AG09309 (cell line): ENCODE measurements at places on chromosomes 6 and 20.

DNA sequence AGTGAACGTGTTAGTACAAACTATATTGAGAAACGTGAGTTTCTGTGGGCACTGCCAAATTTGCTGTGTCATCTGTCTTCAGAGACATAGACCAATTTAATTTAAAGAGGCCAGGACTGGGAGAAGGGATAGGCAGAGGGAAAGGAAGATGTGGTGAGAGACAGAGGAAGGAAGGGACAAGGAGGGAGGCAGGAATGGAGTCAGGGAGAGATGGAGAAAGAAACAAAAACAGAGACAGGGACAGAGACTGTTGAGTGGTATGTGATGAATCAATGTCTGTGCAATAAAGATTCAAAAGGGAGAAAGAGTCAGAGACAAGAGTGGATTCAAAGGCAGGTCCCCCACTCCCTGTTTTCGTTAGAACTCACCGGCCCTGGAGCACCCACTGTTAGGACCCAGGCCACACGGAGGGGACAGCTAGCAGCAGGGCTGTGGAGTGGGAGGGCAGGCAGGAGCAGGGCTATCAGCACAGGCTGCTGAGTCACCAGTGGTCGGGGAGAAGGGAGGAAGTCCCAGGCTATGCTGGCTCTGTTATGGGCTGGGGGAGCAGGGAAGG, 51.6 kb upstream of the CHD6 start:
- DNase-seq: no peak

DNA sequence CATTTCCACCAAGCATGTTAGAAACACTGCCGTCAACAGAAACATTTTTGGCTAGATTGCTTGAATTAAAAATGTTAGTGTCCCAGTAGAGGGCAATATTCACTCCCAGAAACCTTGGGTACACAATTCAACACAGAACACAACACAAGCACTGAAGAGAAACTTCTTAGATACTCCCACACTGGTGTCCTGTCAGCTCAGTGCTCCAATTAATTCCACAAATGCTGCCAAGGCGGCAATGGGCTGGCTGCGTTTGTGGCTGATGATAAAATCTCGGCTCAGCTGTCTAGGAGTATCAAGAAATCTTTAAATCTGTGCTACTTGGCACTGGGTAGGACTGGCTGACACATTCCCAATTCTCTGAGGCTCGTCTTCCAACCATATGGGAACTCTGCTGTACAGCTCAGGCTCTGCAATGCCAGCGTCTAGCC, 39.3 kb downstream of the BEND3 start:
- DNase-seq: peak; percentile 23

DNA sequence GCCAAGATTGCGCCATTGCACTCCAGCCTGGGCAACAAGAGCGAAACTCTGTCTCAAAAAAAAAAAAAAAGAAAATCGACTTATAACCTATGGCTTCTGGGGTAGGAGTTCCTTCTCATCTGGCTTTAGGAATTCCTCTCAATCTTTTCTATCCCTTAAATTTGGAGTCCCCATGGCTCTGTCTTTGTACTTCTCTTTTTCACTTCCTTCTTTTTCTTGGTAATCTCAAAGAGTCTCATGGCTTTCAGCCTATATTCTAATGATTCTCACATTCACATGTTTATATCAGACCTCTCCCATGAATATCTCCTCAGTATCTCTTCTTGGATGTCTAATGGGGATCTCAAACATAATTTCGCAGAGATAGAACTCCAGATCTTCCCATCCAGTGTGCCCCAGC, 42.8 kb upstream of the RALGAPA2 start:
- no peak for DNase-seq

GRCh38 chr6:21078497-21078896, 515.1 kb upstream of the SOX4 start:
- DNase-seq: no peak

DNA sequence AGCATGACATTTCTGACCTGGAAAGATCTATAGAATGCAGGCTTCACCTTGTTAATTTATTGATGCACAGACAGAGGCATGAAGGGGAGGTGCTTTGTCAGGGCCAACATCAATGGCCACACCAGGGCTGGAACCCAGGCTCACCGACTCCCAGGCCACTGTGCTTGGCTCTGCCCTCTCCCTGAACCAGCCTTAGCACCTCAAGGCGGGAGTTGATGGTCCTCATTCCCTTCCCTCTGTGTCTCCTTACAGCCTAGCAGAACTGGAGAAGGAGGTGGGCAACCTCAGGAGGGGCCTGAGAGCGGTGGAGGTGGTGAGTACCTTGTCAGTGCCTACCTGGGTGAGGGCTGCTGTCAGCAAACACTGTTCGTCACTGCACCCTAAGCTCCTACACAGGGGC, 35.6 kb downstream of the MOCS1 start:
- DNase-seq: no peak

DNA sequence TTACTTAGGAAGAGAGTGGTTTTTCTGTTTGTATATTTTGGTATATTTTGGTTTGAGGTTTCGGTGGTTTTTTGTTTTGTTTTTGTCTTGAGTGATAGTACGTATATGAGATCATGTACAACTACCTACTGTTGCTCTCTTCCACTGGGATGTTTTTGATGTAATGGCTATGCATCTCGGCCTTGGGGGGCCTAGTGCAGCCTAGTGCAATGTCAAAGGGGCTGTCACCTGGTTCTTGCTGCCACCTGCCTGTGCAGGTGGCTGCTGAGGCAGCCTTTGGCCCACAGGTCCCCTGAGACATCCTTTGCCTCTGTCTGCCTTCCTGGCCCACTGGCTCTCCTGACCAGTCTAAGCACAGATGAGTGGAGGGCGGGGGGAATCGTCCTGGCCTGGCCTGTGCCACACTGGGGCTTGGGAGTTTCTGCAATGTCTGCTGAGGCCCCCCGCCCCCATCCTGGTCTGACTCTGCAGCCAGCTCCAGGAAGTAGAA, 546.6 kb downstream of the CD83 start:
- no peak for DNase-seq

DNA sequence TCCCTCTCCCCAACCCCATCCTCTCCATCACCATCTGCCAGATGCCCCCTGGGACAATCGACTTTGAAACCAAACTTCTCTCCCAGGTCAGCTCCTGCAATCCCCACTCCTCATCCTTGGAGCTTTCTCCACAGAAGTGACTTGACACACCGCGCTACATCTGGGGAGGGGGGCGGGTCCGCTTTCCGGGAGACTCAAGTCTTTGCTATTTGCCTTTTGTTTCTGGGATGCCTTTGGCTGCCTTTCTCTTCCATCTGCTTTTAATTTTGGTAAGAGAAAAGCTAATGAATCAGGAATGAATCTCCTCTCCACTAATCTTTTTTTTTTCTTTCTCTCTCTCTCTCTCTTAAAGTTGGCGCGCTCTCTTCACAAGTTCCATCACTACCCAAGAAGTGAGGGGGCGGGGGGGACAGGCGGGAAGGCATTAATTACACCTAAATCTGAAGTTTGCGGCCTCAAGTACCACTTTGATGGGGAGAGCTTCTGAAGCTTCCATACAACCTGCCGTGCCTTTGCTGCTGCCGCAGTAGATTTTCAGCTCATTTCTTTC, 664 bp upstream of the TPBG start:
- peak; percentile 91 for DNase-seq

DNA sequence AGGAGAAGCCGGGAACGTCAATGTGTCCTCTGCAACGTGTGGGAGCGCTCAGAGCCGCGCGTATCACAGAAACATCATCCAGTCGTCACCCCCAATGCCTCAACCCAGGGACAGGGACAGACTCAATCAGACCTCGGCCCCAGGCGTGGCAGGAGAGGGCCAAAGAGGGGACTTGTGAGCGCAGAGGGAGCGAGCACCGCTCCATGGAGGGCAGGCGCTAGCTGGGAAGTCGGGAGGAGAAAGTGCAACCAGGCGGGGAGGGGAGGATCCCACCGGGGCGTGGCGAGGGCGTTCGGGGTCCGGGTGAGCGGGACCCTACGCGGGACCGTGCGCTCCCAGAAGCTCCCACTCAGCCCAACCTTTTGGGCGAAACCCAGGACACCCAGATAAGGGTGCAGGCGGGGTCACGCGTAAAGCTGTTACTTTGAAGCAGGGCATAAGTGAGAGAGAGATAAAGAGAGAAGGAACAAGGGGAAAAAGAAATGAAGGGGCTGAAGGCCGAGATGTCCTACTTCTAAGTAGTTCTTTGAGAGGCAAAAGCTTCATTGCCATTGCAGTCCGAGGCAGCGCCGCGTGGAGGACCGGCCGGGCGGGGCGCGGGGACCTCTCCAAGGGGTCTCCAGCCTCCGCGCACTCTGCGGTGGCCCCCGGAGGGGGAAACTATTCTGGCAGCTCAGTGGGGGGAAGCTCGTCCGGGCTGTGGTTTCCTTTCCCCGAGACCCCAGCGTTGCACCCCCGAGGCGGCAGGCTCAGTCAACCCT, 862 bp upstream of the SOBP start:
- DNase-seq: no peak

DNA sequence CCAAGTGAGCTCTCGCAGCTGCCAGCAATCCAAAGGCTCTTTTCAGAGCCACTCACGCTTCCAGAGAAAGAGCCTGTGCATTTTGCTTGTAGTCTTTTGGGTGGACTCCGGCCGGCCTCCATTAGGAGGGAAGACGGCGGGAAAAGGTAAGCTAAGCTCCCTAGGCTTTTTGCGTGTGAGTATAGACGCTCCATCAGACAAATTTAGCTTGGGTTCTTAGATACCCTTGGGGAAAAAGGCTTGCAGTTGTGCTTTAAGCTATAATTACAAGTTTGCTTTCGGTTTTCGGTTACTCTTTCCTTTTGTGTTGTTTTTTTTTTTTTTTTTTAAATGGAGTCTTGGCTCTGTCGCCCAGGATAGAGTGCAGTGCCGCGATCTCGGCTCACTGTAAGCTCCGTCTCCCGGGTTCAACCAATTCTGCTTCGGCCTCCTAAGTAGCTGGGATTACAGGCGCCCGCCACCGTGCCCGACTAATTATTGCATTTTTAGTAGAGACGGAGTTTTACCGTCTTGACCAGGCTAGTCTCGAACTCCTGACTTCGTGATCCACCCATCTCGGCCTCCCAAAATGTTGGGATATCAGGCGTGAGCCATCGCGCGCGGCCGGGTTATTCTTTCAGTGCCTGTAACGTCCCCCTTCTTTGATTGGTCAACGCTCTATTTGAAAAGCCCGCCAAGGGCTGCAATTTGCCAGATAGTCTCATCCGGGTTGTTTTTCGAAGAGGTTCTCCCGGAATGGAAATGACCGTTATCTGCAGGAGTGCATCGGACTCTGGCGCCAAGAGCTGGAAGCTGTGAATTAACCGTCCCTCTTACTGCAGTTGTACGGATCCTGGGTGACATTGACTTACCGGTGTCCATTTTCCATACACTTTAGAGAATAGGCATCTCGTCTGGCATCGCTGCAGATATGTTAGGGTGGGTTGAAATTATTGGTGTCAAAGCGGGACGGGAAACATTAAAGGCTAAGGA, 18.1 kb downstream of the OR2B2 start:
- peak; percentile 86 for DNase-seq

DNA sequence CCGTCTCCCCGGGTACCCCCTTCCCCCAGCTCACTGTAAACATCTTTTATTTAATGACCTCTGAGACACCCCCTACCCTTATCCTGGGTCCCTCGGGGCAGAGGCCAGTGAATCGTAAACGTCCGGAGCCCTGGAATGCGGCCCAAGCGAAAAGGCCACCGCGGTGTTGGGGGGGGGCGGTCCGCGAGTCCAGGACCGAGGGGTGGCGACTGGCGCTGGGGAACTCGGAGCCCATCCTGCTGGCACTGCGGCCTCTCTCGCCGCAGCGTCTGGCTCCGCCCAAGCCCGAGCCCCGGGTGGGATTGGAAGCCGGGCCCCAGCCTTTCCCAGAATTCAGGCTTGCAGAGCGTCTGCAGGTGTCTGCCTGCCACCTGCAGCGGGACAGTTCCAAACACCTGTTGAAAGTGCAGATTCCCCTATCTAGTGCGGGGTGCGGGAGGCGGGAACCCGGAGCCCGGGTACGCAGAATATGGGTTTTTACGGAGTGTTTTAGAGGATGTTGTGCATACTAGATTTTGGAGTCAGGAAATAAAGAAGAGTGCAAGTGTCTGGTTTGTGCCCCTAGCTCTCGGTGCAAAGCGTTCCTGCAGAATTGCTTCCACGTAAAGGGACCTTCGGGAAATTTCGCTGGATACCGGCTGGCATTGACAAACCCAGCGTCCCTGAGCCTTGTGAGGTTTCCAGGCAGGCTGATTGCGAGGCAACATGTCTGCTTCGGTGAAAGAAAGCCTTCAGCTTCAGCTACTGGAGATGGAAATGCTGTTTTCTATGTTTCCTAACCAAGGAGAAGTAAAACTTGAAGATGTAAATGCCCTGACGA, 800 bp downstream of the RWDD2A start:
- DNase-seq: no peak

GRCh38 chr6:2134554-2134953, 110.9 kb downstream of the GMDS start:
- no peak for DNase-seq

- DNase-seq: no peak
Measured at GRCh38 chr20:56685879-56686278, 56.8 kb downstream of the TFAP2C start.

DNA sequence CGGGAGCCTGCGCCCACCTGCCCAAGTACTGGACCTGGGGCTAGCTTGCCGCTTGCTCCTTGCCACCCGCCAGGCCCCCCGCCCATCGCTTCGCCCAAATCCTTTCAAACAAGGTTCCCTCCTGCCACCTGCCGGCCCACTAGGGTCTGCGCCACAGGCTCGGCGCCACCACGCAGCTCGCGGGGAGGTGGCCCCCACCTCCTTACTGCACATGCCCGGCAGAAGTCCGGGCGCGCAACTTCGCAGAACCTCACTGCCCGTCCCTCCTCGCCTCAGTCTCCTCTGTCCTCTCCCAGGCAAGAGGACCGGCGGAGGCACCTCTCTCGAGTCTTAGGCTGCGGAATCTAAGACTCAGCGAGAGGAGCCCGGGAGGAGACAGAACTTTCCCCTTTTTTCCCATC, 11.2 kb downstream of the GNAS-AS1 start:
- DNase-seq: no peak

- DNase-seq: no peak
Measured at GRCh38 chr20:64099086-64099786, 8.1 kb downstream of the NPBWR2 start.

- no peak for DNase-seq
Measured at GRCh38 chr6:37600312-37600916, 97.3 kb downstream of the MDGA1 start.

- peak; percentile 16 for DNase-seq
Measured at GRCh38 chr20:13995086-13995665, at the start of gene MACROD2. TSS of gene MACROD2 (plus strand) at chr20:13995516.

DNA sequence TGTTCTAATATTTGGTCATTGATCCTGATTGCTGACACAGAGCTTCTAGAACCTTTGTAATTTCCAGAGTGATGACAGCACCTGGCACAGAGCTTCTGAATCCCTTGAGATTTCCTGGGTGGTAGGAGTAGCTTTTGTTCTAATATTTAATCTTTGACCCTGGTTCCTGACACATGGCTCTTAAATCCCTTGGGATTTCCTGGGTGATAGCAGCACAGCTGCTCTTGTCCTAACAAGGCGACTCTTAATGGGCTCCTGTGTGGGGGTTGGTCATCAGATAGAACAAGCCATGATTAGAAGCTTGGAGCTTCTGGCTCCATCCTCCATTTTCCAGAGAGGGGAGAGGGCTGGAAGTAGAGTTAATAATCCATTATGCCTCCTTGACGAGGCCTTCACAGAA, 18.4 kb downstream of the GMPR start:
- no peak for DNase-seq

- DNase-seq: no peak
Measured at GRCh38 chr6:130671577-130671976, 155.6 kb upstream of the SMLR1 start.

GRCh38 chr6:104705916-104706442, 153.7 kb downstream of the HACE1 start:
- DNase-seq: no peak
